ENCODE measurements at places on chromosomes 3 and 15.

- DNase-seq: no peak
Observed at GRCh38 chr3:60064210-60065178, 1014.7 kb upstream of the CFAP20DC start.

DNA sequence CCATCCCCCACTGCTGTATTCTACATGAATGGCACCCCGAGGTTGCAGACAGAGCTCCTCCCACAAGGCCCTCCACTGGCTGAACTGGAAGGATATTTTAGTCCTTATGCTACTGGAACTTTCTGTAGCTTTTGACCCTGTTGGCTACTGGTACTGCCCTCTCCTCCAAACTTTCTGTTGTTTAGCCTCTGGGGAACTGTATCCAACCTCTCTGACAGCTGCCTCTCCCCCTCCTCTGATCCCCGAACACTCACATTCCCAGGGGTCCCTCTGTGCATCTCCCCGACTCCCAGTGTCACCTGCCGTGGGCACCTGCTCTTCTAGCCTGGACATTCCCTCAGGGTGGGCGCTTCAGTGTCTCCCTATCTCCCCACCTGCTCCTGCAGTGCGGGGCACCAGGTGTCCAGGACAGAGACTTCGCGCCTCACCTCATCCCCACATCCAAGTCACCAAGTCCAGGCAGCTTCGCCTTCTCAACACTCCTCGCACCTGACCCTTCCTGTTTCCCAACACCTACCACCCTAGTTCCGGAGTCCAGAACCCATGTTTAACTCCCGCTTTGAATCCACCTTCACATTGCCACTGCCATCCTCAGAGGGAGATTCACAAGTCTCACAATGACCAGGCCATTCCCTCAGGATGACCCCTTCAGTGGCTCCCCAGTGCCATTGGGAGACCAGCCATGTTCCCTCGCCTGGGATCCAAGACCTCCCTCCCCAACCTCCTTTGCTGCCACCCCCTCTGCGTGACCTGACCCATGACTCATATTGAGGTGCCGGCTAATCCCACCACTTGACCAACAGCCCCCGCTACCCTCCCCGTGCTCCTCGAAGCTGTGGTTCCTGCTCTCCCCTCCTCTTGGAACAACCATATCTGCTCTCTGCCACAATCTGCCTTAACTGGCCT lies 34.2 kb downstream of the BDH1 start:
- DNase-seq: no peak

DNA sequence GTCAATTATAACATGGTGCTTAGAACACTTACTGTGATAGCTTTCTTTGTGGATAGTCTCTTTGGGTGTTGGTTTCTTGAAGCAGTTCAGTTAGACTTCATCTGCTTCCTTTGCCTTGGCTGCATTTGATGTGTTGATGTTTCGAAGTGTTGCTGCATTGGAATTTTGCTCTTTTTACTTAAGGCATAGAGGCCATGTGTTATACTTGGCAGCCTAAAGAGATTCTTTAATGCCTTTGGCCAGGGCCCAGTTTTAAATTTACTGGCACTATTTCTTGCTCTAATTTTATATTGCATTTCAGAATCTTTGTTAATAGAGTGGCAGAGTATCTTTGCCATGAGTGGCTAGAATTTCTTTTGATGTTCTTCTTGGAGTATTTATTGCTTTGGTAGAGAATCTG lies 21.2 kb downstream of the NR1D2 start:
- DNase-seq: peak; percentile 34

GRCh38 chr15:51992953-51993352 lies 21.4 kb upstream of the LEO1 start:
- no peak for DNase-seq
